ENCODE measurements at places on chromosomes 12 and 14.

- DNase-seq: no peak
These were observed 66.4 kb downstream of the UNC79 start for GRCh38 chr14:93496856-93497741.

DNA sequence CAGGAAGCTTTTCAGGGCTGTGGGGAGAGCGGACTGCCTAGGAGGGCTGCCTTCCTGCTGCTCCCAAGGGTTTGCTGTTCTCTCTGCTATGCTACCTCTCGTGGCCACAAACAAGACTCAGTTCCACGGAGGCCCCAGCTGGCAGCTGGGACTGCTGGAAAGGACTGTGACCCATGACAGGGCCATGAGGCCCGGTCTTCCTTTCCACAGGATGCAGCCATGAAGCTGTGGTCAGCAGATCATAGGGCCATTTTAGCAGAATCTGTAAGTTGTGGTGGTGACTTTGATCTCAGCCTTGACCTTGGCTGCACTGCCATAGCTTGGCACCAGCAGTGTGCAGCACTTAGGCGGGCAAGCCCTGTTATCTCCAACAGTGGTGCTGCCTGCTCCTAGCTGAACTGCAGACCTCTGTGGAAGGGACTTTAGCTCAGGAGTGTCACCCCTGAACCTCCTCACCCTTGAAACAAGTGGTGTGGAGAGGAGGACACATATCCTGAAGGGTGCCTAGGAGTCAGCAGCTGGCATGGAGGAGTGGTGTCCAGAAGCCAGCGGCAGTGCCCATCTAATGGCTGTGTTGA, 12.3 kb downstream of the KRT80 start:
- no peak for DNase-seq

GRCh38 chr14:86675059-86675458, 1145.1 kb downstream of the FLRT2 start:
- DNase-seq: no peak

GRCh38 chr12:131796411-131796736, 31.8 kb upstream of the MMP17 start:
- no peak for DNase-seq

- DNase-seq: peak; percentile 86
These were observed 144.2 kb downstream of the PLEKHA5 start for GRCh38 chr12:19273482-19274330.

DNA sequence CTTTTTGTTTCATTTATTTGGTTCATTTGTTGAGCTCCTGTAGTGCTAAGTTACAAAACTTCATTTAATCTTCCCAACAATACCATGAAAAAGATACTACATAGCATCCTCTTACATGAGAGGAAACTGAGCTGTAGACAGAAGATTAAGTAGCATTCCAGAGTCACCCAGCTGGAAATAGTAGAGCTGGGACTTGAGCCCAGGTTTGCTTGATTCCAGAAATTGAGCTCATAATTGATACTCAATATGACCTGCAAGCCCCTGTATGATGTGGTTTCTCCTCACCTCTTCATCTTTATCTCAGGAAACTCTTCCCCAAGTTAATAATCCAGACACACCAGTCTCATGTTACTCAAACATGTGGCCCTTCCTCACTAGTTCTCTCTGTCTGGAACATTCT, 87.0 kb upstream of the DAAM1 start:
- no peak for DNase-seq

- no peak for DNase-seq
These were observed 352.8 kb downstream of the APAF1 start for GRCh38 chr12:98997899-98998298.

GRCh38 chr12:102107970-102108369, 11.9 kb downstream of the NUP37 start:
- DNase-seq: no peak

DNA sequence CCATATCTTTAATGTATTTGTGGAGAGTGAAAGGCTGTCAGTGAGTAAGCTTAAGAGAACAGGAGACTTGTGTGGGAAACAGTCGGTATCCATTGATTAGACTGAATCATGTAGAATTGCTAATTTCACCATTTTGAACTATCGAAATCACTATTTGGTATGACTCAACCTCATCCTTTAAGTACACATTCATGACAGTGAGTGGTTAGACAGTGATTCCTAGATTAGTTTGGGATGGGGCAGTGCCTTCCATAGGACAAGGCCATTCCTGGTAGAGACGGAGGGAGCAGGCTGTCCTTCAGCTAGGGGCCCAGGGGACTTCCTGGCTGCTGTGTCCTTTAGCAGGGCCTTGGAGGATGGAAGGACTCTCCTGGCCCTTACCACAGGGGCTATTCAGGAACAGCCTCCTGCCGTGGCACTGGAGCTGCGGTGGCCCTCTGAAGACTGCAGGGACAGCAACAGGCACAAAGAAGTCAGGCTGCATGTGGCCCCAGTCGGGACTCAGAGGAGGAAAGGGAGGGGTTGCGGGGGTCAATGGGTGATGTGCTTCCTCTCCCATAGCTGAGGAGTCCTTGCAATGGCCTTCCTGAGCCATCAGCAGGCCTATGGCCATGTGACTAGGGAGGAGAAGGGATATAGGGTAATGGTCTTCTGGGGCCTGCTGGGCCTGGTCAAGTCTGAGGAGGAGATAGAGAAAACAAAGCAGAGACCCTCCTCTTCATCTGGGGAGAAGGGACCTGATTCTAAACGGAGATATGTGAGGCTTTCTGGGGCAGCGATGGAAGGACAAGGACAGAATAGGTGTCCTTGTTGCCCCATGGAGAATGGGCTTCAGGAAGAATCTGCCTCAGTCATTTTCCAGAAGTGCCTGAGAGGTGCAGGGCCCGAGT, 11.2 kb downstream of the SERPINA1 start:
- no peak for DNase-seq

DNA sequence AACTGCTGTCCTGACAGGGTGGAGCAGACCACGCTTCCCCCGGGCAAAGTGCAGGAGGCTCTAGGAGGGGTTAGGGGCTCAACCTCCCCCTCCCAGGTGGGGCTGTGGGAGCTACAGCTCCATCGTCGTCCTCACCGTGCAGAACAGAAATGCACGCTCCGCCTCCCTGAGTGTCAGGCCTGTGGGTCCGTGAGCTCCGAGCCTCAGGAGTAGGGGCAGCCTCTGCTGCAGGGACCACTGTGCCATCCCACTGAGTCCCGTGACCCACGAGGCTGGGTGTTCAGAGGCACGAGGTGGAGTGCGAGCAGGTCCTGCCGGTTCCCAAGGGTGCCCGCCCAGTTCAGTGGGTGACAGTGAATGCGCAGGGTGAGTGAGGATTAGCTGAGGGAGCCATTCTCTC, 48.6 kb downstream of the CACNA1C start:
- DNase-seq: no peak

DNA sequence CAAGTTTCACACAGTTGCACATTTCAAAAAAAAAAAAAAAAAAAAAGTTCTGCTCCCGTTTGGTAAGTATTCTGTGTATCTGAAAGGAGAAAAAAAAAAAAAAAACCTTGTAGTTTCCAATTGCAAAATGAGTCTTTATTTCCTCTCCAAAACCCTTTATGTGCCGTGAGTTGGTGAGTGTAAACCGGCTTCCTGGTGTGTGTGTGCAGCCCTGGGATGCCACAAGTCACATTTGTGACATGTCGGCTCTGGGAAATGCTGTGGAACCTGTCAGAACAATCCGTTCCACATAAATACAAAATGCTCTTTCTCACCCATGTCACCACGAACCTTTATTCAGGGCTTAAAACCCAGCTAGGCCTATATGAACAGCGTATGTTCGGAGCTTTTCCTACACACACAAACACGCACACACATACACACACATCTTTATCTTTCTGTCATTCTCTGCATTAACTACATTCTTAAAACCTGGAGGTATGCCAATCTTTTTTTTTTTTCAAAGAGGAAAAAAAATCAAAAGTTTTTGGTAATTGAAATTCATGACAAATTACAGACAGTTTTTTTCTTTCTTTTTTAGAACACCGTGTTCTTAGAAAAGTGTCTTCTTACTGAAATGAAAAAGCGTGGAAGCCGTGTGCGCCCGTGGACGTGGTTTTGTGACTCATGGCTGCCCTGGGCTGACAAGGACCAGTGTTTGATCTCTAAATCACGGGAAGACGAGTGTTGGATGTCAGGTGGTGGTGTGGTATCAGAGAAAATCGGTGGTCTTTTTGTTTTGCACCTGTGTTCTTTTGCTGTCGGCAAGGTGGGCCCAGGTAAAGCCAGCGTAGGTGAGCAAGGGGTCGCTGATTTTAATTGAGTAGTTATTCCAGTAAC, 612.0 kb downstream of the VRK1 start:
- no peak for DNase-seq

Data from fibroblast of gingiva (primary cell).